GM10248 (cell line): ENCODE measurements at places on chromosomes 2 and 18.

- no peak for DNase-seq
Observed at GRCh38 chr18:57436191-57436964, 1.2 kb downstream of the ONECUT2 start.

DNA sequence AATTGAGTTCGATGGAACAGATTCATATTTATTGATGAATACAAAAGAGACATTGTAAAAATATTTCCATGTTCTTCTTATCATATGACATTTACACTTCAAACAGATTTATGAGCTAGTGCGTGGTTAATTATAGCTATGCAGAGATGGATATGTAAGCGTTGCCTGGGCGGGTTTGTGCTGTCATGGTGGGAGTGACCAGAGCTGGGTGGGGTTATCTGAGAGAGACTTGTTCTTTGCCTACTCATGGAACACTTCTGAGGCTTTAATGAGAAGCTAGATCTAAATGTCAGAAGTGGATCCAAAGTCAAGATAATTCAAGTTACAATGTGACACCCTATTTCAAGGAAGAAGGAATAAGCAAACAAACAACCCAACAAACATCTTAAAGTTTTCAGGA is 162.3 kb upstream of the ZEB2 start:
- DNase-seq = no peak

DNA sequence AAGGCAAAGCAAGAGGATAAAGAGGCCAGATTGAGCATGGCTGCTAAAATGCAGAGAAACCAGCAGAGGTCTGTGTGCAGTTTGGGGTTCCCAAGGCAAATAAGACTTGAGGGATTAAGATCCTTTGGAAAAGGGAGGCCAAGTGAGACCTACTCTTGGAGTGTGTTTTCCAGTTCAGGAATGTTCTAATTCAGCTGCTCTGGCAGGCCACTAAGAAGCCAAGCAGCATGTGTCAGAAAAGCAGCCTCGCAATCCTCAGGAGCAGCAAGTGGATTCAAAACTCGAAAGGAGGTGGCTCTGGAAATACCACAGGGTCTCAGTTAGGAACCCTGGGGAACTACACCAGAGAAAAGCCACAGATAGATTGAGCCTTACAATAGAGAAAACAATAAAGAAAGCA is 569.2 kb downstream of the METTL4 start:
- no peak for DNase-seq

DNA sequence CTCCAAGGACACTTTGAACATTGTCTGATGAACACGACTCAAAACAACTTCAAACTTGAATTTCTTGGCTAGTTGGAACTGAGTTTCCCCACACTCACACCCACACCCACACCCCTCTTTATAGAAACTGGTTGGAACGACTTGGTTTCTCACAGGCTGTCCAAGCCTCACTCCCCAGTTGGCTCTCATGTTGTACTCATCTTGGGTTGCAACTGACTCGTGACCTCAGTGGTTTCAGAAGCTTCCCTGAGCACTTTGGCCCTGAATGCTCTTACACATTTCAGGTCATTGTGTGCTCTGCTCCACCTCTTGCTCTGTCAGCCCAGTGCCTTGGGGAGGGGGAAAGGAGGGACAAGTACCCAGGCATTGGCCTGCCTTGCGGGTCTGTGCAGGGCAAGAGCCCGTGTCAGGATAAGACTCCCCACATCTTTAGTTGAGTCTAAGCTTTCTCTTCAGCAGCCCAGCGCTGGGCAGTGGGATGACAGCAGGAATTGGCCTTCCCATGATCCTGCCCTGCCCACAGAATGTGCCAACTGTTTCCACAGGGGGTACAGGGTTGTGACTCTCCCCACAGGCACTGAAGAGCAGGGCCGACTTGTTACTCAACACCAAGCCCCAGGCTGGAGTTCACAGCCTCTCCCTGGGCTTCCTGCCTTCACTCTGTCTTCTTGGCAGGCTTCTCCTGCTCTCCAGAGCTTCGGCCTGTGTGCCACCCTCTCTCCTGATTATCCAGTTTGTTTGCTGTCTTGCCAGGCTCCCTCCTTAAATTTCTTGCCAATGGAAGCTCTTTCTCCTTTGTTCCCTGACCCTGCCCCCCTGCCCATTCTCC is 104.6 kb downstream of the RTN4 start:
- peak; percentile 52 for DNase-seq

DNA sequence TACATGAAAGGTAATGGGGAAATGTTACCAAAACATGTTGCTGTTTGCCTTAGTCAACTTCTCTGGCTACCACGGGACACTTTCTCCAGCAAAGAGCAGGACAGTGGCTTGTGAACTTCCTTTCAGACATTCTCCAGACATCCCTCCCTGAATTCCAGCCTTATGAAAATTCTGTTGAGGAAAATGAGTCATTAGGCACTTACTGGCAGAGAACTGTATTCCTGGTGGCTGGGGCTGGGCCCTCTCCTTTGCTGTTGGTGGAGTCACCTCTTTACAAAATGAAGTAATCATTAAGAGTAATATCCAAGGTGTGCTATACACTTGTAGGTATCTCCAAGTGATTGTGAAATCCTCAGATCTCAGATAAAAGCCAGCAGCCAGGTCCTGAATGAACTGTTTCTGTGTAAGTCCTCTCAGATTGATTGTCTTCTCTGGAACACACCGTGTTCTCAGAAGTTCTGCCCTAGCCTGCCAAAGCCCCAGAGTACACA is 1.3 kb upstream of the FAP start:
- DNase-seq = no peak

- no peak for DNase-seq
Observed at GRCh38 chr2:69624611-69625010, 18.9 kb downstream of the AAK1 start.

GRCh38 chr18:36419900-36420531 is 122.5 kb downstream of the FHOD3 start:
- DNase-seq = no peak

DNA sequence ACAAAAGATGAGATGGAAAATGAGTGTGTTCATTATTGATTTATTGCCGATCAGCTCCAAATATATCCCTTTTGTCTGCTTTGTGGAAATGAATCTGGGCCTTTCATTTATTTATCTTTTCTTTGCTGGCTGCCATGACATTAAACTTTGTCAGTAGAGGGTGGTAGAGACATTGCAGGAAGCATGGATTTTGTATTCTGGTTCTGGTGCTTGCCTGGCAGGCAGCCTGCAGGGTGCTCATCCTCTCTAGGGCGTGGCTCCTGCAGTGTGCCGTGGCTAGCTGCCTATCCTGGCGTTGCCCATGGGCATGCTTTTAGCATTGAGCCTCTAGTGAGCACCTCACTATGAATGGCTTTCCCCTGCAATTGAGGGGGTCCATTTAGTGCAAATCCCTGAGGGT is 593.1 kb downstream of the RNF144A start:
- no peak for DNase-seq

- no peak for DNase-seq
Observed at GRCh38 chr18:45061359-45061758, 380.7 kb downstream of the SETBP1 start.

DNA sequence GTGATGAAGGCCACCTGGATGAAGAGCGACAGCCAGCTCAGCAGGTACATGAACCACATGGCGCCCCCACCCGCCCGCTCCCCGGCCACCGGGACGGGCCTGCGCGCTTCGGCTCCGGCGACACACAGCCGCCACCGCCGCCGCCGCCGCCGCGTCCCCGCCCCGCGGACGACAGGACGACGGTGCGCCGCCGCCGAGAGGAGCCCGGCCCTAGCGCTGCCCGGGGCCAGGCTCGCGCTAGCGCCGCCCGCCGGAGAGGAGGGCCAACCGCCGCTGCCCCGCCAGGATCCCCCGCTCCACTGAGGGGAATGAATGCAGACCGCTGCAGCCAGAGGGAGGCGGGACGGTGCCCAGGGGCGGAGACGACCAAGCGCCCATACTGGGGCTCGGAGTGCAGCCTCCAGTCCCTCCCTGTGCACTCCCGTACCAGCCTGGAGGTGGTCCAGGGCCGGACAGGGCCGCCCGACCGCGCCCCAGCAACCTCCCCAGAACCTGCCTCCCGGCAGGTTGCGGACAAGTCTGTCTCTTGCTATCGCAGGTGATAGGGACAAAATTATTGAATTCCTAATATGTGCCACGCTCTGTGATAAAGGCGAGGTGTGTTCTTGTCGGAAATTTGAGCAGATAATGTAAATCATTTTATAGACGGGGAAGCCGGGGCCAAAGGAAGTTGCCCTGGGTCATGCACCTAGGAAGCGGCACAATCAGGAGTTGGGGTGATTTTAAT is at the start of gene TEX261:
TEX261 (minus strand) TSS at position 175 of the 727 bp plus-strand sequence; CDS start at position 59, 116 bp downstream.
- peak; percentile 93 for DNase-seq

- no peak for DNase-seq
Observed at GRCh38 chr2:197294260-197294659, 16.3 kb downstream of the ANKRD44 start.

DNA sequence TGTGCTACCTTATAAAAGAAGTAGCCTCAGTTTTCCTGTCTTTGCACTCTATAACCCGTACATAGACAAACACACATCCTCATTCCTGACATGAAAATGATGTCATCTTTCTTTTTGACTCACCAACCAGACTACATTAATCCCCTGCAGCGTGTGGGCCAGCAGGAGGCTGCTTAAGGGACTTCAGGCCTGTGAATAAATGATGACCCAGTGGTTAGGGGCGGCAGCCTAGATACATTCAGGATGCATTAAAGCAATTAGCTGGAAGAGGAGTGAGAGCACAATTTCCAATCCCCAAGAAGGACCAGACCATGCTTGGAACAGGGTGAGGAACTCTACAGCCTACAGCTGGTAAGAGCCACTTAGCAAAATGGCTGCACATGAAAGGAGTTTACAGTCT is 57.3 kb upstream of the KLF7 start:
- peak; percentile 40 for DNase-seq

GRCh38 chr2:120455390-120455789 is 109.5 kb downstream of the INHBB start:
- no peak for DNase-seq

DNA sequence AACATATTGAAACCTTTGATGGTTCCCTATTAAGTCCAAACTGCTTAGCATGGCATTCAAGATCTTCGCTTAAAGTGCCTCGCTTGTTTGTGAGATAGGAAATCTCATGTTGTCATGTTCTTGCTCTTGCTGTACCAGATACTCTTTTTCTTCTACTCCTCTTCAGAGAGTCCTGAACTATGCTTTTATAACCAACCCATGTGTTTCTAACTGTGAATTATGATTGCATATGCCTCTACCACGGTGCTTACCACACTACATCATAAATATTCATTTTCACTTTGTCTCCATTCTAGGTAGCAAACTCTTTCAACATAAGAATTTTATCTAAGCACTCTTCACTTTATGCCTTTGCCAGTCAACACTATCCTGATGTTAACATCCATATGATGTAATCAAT is 23.6 kb downstream of the STAT4 start:
- no peak for DNase-seq

GRCh38 chr2:211086049-211086448 is 529.6 kb downstream of the CPS1 start:
- no peak for DNase-seq

GRCh38 chr2:95215018-95215612 is 7.8 kb downstream of the ZNF892 start:
- DNase-seq = no peak

- DNase-seq = no peak
Observed at GRCh38 chr2:157479081-157480027, 35.5 kb upstream of the CYTIP start.

GRCh38 chr2:190469771-190470170 is 61.6 kb downstream of the MFSD6 start:
- no peak for DNase-seq

DNA sequence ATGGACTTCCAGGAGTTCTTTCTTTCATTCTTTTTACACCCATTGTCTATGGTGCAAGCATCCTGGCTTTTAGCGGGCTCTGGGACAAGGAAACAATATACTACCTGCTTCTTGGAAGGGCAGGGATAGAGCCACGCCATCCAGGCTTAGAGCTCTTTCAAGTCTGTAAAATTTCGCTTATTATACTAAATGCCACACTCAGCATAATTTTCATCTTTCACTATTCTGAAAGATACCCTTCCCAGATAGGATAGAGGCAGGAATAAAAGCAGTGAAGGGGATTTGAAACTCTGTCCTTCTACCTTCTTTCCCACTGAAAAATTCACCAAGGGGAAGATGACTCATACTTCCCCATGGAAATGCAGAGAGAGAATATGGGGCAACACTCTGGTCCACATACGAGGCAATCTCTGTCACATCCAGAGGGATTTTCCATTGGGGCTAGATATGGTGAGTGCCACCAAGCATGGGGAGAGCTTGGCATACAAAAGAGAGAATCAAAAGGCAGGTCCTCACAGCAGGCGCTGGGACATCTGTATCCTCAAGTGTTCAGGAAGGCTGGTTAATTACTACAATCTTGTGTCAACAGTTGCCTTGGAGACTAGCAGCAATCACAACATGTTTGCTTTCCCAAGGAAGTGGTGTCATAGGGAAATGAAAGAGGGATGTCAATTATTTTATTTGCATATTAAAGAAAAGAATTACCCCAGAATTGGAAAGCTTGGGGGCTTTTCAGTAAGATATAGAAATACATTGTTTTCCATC is 127.6 kb downstream of the TDRD15 start:
- no peak for DNase-seq

DNA sequence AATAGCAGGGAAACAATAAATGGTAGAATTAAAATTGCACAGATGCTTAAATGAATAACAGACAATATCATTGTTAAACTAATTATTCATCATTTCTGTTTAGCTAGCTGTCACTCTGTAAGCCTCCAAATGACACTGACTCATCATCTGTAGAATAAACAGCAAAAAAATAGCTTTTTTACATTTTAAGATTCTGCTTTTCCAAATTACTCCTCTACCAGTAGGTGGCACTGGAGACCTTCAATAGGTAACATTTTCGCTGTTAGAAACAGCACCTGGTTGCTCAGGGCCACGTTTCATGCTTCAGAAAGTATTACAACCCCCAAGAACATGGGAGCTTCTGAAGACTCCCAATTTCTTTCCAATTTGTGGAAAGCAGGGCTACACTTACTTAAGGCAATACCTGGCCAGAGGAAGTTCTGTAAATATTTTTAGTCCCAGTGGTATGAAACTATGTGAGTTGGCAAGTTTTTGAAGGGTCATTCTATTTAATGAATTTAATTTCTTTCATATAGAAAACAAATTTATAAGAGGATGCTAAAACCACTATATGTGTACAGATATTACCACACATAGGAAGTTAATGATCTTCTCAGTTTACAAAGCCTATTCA is 45.4 kb downstream of the TTN start:
- peak; percentile 25 for DNase-seq

- no peak for DNase-seq
Observed at GRCh38 chr18:9737472-9738121, 29.5 kb downstream of the RAB31 start.

- DNase-seq = no peak
Observed at GRCh38 chr2:240760576-240761246, 59.3 kb downstream of the KIF1A start.

- peak; percentile 65 for DNase-seq
Observed at GRCh38 chr18:31500051-31500688, 2.2 kb downstream of the DSG2 start.
